Uterus (tissue), 4 donors: ENCODE measurements at places on chromosomes 13 and 19. TPM values are rescaled to one million over a fixed set of nuclear protein-coding genes. Genes with fewer than 3 reads are reported as not detected.

DNA sequence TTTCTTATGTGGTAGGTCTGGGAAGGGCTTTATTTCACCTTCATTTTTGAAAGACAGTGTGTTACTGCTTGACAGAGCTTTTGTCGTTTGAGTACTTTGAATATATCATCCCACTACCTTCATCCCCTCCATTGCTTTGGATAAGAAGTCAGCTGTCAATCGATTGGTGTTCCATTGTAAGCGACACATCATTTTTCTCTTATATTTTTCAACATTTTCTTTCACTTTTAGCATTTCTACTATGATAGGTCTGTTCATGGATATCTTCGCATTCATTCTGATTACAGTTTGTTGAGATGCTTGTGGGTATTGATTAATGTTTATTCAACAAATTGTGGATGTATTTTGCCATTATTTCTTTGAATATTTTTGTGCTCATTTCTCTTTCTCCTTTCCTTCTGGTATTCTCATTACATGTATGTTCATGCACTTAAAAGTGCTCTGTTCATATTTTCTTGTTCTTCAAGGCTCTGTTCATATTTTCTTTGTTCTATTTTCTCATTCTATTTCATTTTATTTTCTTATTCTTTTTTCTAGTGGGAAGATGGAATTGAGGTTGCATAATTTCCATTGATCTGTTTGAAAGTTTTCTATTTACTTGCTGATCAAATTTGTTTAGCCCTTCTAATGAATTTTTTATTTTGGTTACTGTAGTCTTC is 29.2 kb downstream of the ZNF546 start:
- no peak for DNase-seq

CD70 gene
- not detected for total RNA-seq

DNA sequence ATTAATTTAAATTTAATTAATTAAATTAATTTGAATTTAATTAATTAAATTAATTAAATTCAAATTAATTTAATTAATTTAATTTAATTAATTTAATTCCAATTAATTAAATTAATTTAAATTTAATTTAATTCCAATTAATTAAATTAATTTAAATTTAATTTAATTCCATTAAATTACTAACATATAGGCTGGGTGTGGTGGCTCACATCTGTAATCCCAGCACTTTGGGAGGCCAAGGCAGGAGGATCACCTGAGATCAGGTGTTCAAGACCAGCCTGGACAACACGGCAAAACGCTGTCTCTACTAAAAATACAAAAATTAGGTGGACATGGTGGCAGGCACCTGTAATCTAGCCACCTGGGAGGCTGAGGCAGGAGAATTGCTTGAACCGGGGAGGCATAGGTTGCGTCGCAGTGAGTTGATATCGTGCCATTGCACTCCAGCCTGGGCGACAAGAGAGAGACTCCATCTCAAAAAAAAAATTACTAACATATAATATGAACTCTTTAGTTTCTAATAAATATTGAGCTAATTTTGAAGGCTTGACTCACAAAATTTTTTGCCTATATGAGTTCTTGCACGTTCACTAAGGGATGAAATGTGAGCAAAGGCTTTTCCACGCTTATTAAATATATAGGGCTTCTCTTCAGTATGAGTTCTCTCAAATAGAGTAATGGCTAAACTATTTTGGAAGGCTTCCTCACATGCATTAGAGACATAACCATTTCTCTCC is 9.0 kb upstream of the USP29 start:
- no peak for DNase-seq

DNA sequence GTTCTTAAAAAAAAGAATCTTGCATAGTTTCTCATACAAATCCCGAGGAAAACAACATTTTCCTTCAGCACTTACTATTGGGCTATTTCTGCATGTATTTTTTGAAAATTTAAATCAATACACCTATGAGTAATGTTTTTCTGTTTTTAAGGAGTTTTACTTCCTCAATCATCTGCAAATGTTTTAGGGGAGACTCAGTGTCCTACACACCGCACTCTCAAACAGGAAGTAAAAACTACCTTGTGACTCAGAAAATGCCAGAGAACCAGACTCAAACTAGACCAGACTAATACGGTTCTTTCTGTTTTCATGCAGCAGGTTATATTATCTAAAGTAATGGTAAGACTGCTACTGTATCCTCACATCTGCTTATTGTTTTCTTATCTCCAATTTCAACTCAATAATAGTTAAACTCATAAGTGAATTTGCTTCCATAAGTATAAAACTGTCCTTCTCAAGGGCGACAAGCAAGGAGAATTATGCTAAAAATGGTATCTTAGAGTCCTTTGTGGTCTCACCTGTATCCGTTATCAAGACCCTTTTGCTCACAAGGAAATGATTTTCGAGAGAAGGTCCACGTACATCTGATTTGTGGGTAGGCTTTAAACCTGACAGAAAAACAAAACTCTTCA is 52.5 kb downstream of the FLT3 start:
- DNase-seq, result no peak

DNA sequence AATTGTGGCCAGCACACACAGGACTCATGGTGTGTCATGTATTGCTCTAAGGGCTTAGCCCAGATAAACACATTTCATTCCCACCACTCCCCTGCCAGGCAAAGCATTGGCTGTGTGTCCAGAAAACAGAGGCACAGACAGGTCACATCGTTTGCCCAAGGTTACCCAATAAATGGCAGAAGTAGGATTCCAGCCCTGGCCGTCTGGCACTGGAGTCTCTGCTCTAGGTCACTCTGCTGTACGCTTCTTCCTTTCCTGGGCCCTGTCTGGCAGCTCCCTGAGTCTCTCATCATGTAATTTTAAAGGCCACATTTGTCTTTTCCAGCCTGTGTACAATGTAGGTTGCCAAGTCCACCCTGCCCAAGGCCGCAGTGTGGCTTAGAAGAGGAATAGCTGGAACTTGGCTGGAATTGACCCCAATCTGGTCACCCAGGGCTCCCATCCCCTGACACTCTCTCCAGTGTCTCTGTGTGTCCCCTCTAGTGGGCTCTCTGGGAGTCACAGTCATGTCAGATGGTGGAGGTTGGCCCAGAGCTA is 264.5 kb upstream of the TSHZ3 start:
- no peak for DNase-seq

DNA sequence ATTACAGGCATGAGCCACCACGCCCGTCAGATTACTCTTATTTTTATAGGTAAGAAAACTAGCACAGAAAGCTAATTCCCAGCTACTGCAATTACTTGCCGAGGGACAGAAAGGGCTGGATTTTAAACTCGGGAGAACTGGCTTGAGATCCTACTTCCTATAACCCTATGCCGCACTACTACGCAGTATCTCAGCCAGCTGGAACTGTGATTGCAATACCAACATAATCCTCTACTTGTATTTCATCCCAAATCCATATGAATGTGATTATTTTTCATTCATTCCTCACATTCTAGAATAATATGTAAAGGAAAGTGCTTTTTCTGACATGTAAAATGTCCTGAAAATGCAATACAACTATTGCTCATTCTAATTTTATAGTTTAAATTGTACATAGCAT is 773.8 kb upstream of the GPC6 start:
- no peak for DNase-seq

- no peak for DNase-seq
Observed at GRCh38 chr19:912181-913079, 589 bp downstream of the R3HDM4 start.

COL5A3 gene
- total RNA-seq, result 12.6 TPM

- DNase-seq, result no peak
Observed at GRCh38 chr19:54888239-54888638, 14.2 kb downstream of the FCAR start.

DNA sequence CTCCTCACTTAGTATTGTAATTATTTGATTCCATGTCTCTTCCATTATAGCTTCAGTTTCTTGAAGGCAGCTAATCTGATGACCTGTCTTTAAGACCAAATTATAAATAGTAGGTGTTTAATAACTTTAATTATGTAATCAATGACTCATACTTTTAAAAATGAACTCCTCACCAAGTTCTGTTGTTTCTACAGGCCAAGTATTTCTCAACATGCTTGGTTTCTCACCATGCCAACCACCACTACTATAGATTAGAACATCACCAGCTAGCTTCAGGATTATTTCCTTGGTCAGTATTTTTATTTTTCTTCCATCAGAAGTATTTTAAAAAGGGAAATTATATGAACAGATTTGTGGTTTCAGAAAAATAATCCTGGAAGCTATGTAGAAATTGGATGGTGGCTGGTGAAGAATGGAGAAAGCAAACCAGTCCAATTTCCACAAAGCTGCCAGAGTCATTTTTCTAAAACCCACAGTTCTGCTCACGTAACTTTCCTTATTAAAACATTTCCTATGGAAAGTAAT is 237.7 kb upstream of the DACH1 start:
- no peak for DNase-seq

DNA sequence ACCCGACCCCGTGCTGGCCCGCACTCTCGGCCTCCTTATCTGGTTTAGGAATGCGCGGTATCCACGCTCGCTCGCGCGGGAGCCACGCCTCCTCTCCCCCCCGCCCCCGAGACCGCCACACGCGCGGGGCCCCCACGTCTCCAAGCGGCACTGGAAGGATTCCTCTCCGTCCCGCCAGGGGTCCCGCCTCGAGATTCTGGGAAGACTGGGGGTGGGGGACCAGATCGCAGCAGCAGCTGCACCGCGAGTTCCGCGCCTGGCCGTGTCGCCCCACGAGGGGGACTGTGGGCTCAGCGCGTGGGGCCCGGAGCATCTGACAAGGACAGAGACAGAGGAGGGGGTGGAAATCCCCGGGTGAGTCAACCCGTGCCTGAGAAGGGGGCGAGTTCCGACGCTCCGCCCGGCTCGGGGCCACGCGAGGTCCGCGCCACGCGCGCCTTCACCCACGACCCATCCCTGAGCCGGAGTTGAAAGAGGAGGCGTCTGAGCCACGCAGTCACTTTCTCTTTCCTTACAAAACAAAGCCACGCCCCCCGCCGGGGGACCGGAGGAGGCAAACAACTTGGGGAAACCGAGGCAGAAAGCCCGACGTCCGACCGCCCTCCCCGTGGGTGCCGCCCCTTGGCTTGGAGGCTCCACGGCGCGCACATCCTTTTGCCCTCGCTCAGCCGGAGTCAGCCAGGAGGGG is 814 bp downstream of the S1PR2 start:
- peak; percentile 65 for DNase-seq

PGLYRP1 gene
- not detected for total RNA-seq

AMH gene
- not detected for total RNA-seq

DACH1 gene
- 55.1 TPM for total RNA-seq

DNA sequence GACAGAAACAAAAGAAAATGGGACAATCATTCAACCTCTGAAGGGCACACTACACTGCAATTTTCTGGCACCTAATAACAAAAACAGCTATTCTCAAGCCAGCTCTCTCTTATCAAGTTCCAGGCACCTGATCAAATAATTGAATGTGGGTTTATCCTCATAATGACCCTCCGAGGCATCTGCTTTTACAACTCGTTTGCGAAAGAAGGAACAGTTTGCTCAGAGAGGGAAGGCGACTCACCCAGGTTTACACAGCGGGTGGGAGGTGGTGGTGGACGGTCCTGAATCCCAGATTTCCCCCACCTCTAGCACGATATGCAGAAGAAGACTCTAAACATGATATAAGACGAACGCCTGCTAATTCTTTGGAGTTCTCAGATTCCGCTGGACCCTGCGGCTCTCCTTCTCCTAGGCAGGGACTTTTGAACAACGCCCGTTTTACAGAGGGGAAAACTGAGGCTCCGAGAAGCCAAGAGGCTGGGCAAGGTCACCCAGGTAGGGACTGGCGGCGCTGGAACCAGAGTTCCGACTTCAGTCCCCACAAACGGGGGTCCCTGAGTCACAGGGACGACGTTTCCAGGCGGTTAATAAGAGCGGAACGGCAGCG is 641 bp downstream of the SGTA start:
- no peak for DNase-seq

SRRM5 gene
- 0.58 TPM for total RNA-seq

DNA sequence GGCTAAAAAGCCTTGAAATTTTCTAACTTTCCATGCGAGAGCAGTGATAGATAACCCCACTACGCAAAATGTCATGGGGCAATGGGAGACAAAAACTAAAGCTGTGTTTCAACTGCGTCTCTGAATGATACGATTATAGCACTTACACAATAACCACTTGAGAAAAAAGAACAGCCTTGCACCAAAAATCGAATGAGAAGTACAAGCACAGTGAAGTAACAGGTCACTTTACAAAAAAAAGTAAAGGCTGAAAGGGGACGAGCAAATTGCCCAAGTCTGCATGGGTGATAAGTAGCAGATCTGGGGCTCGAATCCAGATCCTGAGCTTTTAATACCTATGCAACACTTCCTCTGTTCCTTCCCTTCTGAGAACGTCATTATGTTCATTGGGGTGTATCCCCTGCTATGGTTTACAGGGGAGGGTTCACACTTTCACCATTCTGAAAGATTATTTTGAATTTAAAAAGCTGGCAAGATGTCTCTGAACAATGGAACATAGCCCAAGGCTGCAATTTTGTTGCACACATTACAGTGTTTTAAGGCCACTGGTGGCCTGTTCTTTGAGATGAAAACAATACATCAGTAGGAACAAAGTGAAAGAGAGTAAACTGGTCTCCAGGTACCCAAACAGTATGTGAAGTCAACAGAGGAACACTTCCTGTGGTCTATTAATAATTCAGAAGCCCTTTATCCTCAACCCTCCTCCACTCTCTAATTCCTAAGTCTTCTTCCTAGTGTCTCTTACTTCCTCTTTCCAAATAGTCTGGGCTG is 3.2 kb downstream of the CPB2 start:
- no peak for DNase-seq

- DNase-seq, result no peak
Observed at GRCh38 chr13:101695870-101696516, 243.5 kb downstream of the ITGBL1 start.

SHD gene
- total RNA-seq, result 0.41 TPM

GRCh38 chr13:25394402-25395060 is 22.8 kb downstream of the ATP8A2 start:
- DNase-seq, result no peak

ICAM4 gene
- total RNA-seq, result 0.41 TPM

DNA sequence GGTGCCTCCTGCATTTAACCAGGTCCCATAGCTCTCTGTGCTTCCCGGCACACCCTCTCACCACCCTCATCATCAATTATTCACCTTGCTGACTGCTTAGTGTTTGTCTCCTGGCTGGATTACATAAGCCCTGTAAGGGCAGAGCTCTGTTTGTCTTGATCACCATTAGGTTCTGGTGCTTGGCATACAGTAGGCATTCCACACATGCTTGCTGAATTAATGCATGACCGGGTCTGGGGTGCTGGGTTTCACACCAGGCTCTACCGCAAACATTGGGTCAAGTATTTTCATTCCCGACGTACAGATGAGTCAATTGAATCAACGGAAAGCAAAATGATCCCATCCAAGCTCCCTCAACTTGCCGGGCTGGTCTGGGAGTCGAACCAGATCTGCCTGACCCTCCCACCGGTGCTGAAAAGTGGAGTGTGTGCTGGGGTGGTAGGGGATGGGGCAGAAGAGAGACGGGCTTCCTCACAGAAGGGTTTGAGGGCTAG is 28.5 kb downstream of the VAV1 start:
- no peak for DNase-seq

GRCh38 chr13:71515744-71516038 is 351.3 kb downstream of the DACH1 start:
- DNase-seq, result no peak
